ENCODE measurements at places on chromosomes 5 and 9.
A peak's percentile ranks its signal among the peaks of the same experiment; 100 is the strongest.

DNA sequence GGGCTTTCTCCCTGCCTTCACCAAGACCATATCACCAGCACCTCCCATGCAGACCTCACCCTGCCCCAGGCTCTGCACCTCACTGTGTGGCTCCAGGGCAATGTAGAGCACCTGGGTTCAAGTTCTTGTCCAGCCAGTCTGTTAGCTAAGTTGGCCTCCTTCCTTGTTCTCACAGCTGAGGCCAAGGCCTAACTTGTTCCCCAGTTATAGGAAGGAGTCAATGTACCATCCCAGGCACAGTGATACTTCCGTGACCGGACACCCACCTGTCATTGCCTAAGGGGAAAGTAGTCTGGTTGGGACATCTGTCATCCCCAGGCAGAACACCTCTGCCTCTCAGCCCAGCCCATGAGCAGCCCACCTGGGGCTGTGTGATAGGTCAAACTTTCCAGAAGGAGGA is 14.4 kb upstream of the ARAP3 start:
- DNase-seq: no peak

GRCh38 chr9:87282538-87282937 is 215.1 kb upstream of the DAPK1 start:
- no peak for DNase-seq

GRCh38 chr5:71955723-71956122 is 151.6 kb upstream of the MAP1B start:
- DNase-seq: no peak

DNA sequence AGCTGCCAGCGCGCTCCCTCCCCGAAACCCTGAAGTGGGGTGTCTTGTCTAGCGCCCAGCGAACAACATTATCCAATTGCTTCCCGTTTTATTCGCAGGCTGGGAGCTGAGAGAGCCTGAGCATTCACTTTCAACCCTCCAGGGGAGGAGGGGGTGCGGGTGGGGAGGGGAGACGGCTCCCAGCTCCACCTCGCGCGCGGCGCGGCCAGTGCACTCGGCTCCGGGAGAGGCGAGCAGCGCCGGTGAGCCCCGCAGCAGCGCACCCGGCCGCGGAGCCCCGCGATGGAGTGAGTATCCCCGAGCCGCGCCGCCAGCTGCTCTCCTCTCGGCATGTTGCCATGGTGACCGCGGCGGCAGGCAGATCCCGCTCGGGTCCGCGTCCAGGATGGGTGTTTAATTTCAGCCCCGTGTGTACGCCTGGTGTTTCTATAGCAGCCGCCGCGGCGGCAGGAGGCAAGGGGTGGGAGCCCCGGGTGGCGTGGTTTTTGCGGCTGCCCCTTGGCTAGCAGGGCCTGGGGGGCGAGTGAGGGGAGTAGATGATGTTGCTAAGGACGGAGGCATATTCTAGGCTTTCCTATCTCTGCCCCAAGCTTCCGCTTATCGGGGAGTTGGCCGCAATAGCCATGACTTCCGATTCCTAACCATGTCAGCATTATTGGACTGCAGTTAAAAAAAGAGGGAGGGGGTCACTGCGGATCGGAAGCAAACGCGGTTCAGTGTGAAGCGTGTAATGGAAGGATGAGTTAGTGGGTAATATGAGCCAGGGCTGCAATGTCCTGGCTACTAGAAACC is 139.2 kb upstream of the PALM2AKAP2 start:
- DNase-seq: peak; percentile 14

DNA sequence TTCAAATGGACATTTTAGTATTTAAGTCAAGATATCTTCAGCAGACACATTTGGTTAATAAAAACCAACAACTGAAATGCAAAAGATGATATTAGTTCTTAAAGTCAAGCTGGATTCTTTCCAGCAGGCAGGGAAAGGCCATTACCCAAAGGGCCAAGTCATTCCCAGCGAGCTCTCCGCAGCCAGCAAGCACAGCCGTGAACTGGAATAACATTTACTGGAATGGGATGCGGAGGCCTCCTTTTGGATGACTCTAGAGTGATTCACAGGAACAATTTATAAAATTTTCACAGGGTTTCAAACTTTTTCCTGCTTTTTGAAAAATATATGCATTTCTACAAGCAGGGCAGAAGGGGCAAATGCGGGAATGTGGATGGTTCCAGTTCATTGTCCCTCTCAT is 76.6 kb upstream of the DAB2 start:
- DNase-seq: peak; percentile 64

- peak; percentile 33 for DNase-seq
Measured at GRCh38 chr9:94894094-94894699, 167.7 kb downstream of the AOPEP start.

DNA sequence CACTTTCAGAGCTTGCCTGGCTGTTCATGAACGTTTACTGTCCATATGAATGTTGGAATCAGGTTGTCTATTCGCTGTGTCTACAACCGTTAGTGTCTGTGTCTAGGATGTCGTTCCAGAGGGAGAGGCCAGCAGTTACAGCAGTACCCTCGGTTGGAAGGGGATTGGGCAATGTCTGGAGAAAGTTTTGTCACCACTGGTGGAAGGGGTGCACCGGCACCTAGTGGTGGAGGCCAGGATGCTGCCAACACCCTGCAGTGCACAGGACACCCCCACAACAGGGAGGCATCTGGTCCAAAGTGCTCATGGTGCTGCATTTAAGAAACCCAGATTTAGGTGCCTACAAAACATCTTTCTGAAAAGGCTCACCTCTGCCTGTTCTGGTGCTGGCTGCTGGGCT is 220.7 kb downstream of the FANCC start:
- no peak for DNase-seq

DNA sequence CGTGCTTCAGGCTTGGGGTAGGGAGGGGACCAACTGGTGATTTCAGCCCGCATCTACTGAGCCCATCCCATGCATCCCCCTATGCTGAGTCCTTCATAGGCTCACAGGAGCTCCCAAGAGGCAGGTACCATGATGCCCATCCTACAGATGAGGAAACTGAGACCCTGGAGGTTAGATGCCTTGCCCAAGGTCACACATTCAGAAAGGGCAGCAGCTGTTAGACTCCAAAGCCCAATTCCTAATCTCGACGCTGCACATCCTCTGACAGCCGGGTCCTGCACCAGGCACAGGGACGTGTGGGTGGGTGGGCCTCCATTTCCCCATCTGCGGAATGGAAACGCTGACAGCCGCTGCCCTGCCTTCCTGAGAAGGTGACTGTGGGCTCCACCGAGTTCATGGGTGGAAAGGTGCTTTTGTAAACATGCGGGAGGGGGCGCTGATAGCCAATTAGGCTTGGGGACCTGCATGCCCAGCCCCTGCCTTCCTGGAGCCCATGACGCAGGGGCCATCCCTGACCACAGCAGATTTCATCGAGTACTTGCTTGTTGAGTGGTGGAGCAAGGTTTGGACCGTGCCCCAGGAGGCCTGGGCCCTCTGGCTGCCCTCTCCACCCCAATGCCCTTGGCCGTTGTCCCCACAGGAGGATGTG is 2.2 kb downstream of the DNM1 start:
- no peak for DNase-seq

All from ACHN (cell line).